ENCODE measurements at places on chromosomes 6 and 20. TPM values are rescaled to one million over a fixed set of nuclear protein-coding genes. Genes with fewer than 3 reads are reported as not detected.

DNA sequence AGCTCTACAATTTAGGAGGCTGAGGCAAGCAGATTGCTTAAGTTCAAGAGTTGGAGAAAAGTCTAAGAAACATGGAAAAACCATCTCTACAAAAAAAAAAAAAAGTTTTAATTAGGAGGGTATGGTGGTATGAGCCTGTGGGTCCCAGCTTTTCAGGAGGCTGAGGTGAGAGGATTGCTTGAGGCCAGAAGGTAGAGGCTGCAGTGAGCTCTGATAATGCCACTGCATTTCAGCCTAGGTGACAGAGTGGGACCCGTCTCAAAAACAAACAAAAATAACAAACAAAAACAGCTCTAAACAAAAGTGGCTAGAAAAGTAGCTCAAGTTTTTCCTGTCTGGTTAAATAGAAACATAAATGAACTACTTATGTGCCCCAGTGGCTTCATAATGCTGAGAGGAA is 2133.6 kb upstream of the DEFB115 start:
- DNase-seq = no peak

ARMH2 gene
- total RNA-seq = not detected

DNA sequence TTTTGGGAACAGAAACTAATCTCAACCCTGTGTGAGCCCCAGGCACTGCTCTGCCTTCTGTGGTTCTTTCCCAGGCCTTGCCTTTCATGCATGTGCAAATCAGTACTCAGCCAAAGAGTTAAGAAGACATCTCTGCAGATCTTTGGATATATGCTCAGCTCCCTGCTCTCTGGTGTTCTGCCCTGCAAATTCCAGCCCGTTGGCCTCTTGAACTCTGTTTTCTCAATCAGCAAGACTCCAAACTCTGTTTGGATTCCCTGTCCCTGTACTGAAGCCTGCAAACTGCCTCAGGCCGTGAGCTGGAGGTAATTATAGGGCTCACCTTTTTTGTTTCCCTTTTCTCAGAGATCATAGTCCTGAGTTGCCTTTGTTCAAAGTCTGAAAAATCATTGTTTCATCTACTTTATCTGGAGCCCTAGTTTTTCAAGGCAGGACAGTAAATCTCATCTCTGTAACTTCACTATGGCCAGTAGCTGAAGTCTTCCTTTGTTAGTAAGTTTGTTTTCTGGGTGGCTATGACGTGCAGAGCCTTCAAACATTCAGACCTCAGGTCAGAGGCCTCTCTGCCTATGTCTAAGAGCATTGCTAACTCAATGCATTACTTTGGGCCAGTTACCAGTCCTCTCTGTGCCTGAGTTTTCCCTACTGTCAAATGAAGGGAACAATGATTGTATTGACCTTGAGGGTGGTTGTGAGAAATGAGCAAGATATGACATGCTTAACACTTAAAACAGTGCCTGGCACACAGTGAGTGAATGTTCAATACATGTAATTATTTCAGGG is 15.9 kb upstream of the MDFI start:
- DNase-seq = no peak

ABHD16B gene
- not detected for total RNA-seq

- no peak for DNase-seq
These were observed 37.6 kb downstream of the RRBP1 start for GRCh38 chr20:17644451-17644850.

- no peak for DNase-seq
These were observed 738.4 kb downstream of the DHX35 start for GRCh38 chr20:39700528-39700927.

- DNase-seq = no peak
These were observed 21.2 kb downstream of the CLVS2 start for GRCh38 chr6:123017104-123017682.

IRF4 gene
- not detected for total RNA-seq

GPR6 gene
- not detected for total RNA-seq

- DNase-seq = no peak
These were observed 92.9 kb upstream of the SHLD1 start for GRCh38 chr20:5657190-5657875.

DNA sequence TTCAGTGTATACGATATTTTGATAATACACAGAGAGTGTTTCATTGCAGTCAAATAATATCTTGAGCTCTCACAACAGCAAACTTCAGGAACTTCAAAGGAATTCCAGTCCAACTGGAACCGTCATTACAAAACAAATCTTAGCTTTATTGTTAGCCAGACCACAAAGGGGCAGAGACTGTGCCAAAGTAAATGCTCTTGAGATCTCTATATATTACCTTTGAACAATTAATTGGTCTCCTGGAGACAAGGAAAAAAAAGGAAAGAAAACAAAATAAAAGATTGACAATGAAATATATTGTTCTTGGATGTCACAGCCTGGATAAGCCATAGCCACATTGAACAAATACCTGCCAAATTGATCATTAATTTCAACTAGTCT is 70.0 kb downstream of the FOXC1 start:
- no peak for DNase-seq

- no peak for DNase-seq
These were observed 9.7 kb downstream of the RPS6KA2 start for GRCh38 chr6:166617359-166617758.

CENPB gene
- total RNA-seq = 92.2 TPM

GRCh38 chr6:105691081-105691480 is 288.2 kb upstream of the PREP start:
- no peak for DNase-seq

GRCh38 chr6:33199687-33200218 is 712 bp downstream of the RXRB start:
- no peak for DNase-seq

TMEM217 gene
- 5.0 TPM for total RNA-seq

DNA sequence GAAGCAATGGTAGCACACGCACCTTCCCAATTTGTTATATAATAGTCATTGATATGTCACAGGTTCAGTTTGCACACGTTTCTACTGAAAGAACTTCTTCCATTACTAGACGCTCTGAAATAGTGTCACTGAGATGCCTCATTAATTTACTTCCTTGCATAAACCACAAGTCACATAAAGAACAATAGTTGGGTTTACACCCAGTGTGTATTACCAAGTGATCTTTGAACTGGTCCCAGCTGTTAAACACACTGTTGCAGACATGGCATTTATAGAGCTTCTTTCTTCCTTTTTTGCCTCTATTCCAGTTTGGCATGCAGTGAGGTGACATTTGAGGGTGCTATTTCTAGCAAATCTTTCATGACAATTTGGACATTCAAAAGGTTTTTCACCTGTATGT is 245.3 kb downstream of the EPM2A start:
- DNase-seq = no peak

ISM1 gene
- 0.21 TPM for total RNA-seq

GRCh38 chr6:158832026-158832425 is 12.9 kb upstream of the EZR start:
- DNase-seq = no peak

DNA sequence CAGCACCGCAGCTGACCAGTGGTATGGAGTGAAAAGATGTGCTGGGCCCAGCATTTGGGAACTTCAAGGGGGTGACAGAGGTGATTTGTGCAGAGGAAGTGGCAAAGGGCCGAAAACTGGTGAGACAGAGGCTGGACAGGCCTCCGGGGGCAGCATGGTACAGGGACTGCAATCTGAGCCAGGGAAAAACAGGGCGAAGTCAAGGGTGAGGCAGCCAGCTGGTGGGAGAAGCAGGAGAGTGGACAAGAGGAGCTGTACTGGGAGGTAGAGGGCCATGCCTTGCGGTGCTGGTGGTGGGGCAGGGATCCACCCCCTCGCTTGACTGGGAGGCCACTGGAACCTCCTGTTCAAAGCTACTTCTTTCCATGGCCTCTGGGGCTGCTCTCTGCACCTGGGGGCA is 7.3 kb upstream of the GFRA4 start:
- DNase-seq = no peak

IP6K3 gene
- 3.0 TPM for total RNA-seq

SERPINB6 gene
- total RNA-seq = 93.1 TPM

GRCh38 chr6:136408204-136408603 is 118.6 kb upstream of the BCLAF1 start:
- DNase-seq = no peak

METTL24 gene
- not detected for total RNA-seq

DNA sequence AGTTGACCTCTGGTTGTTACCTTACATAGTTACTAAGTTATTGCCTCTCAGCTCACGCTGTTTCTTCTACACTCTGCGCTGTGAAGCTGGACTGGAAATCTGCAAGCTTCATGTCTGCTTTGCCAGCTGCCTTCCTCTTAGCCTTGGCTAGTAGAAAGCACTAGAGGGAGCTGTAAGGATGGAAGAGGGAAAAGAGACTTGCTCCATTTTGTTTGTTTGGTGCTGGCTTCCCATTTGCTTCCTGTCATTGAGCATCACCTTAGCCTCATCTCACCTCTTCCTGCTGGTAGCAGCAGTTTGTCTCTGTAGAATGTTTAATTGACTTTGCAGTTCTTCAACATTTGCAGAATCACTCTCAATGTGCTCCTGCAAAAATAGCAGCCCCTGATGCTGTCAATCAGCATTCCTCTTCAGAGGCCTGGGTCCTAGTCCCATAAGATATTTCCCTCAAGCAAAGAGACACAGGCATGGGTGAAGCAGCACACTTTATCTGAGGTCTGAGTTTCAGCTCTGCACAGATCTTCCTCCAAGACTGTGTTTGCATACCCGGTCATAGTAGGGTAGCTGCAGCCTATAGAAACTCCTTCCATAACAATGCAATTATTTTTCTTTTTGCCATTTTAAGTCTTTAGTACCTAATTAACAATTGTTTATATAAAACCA is 302.2 kb upstream of the EPHA7 start:
- no peak for DNase-seq

HLA-B gene
- 768 TPM for total RNA-seq

RBM12 gene
- total RNA-seq = 97.3 TPM

TMEM74B gene
- not detected for total RNA-seq

SPEF1 gene
- 0.24 TPM for total RNA-seq

DNA sequence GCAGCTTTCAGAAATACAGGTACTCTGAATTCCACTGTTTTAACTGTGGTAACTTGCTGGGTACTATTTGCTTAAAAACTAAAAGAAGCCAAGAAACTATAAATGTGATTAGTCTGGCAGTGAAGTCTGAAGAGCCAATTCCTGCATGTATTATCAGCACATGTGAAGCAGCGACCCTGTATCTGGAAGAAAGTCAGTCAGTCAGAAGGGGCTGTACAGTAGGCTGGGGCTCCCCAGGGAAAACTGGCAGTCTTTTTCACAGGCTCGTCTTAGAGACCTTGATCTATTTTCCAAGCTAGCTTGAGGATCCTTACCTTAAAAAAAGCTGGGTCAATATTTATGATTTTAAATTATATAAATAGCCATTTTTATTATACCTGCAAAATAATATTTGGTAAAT is 104.9 kb downstream of the PDSS2 start:
- no peak for DNase-seq

DNA sequence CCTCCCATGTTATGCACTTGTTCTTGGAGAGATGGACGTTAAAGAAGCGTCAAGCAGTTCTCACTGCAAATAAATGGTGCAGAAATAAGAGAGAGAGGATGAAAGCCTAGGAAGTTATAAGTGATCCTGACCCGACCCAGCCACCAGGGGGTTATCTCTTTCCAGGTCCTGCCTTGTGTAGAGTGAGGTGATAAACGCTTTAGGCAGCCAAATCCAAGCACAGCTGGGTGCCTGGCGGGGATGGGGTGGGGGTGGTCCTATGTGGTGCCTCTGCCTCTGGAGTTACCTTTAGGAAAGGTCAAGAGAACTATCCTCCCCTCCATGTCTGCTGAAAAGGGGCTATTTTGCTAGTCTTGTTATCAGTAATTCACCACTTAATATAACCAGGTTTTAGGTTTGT is 9.2 kb upstream of the TFAP2A start:
- no peak for DNase-seq

- no peak for DNase-seq
These were observed 201.2 kb upstream of the SMLR1 start for GRCh38 chr6:130625825-130626527.

GRCh38 chr6:96645106-96645505 is 82.2 kb downstream of the FHL5 start:
- DNase-seq = no peak

DNA sequence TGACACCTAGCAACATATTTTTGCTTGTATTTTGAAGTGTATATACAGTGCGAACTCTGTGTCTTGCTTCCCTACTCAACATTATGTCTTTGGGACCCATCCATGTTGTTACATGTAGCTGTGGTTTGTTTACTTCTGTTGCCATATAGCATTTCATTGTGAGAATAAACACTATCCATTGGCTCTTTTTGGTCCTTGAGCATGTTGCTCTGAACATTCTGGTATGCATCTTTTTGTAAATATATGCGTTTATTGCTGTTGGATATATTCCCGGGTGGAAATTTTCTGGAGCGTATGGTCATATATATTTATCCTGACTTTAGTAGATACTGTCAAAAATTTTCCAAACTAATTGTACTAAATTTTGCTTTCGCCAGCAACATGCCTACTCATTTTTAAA is 222.5 kb upstream of the SPTLC3 start:
- DNase-seq = no peak

- DNase-seq = no peak
These were observed 143.2 kb downstream of the PTCHD4 start for GRCh38 chr6:47967843-47968242.

- DNase-seq = peak; percentile 85
These were observed 279.7 kb downstream of the CDC5L start for GRCh38 chr6:44667226-44667625.

DNA sequence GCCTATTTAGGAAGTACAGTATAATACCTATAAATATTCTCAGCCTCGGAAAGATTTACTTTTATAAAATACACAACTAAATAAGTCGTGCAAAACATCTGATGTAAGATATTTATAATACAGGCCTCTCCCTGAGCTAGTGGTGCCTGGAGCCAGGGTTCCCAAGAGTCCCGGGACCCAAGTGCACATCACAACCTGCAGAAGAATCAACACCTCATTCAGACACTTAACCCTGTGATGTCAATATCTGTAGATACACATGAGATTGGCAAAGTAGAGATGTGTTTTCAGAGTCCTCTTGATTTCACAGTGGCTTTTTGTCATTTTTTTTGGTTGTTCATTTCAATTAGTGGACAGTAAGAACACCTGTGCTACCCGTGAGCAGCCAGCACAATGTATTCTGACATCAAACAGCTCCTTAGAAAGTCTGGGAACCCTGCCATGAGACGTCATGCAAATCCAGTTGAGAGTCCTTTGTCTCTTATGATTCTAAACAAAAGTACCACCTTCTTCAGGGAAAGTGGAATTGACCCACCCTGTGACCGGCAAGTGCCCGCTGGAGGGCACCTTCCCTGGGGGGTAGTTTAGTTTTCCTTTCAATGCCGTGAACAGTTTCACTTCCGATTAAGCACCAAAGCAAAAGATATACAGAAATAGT is 101.6 kb downstream of the DACT2 start:
- DNase-seq = no peak

All from osteocyte (in vitro differentiated cells).